H1 (cell line): ENCODE measurements at places on chromosomes 13 and 19.
A peak's percentile ranks its signal among the peaks of the same experiment; 100 is the strongest.

DNA sequence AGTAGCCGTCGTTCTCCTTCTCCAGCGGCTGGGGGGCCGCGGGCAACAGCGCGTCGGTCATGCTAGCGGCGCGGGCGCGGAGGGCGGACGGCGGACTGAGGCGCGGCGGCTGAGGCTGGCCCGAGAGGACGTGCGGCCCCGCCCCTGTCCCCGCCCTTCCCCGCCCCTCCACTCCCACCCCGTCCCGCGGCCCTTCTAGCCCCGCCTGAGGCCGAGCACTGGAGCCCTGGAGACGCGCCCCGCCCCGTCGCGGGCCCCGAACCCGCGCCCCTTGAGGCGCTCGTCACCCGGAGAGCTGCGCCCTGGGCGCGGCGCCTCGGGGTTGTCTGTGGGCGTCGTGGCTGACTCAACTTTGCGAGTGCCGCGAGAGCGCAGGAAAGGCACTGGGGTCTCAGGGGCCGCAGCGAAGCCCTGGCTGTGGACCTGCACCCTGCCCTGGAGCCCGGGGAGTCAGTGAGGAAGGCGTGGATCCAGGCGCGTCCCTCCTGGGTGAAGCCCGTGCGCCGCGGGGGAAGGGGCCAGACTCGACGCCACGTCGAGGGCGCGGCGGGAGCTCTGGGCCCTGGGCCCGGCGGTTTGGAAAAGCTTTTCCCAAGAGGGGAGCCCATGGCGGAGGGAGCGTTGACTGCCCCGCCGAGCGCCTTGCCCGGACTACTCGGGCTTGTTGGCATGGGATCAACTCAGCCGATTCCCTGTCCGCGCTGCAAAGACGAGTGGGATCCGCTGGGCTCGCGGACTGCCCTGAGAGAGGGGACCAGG is at the start of gene RHPN2:
RHPN2 (minus strand) TSS at position 97 of the 759 bp plus-strand sequence; CDS start at position 61, 36 bp downstream.
- H3K36me3 ChIP-seq = no peaks in the 10 kb centered on the region
- H3K4me3 ChIP-seq = peak within 1 kb of the TSS; percentile 54
- H3K27ac ChIP-seq = no peak within 1 kb of the TSS
- H3K27me3 ChIP-seq = peaks cover 3% of the 10 kb centered on the region; the same call in 1 of the 2 replicates
- peak; percentile 82 for DNase-seq

DNA sequence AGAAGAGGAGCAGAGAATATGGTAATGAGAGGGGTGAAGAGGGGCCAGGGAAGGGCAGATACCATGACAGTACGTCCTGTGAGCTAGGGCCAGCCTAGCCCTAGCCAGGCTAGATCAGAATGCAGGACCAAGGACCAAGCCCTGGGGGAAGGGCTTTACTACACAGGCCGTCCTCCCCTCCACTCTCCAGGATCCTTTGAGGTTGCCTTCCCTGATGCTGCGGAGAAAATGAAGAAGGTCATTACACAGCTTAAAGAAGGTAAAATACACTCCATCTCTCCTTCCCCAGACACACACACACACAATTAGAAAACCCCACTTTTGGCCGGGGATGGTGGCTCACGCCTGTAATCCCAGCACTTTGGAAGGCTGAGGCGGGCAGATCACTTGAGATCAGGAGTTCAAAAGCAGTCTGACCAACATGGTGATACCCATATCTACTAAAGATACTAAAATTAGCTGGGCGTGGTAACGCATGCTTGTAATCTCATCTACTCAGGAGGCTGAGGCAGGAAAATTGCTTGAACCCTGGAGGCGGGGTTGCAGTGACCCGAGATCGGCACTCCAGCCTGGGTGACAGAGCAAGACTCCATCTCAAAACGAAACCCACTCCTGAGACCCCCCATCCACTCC is 8.5 kb downstream of the SPACA6 start:
- DNase-seq = no peak
- no peaks in the 10 kb centered on the region for H3K27me3 ChIP-seq
- H3K36me3 ChIP-seq = no peaks in the 10 kb centered on the region
- peak overlapping the region; percentile 69 for H3K4me3 ChIP-seq

- H3K27ac ChIP-seq = no peak overlapping the region
- H3K36me3 ChIP-seq = no peaks in the 10 kb centered on the region
- DNase-seq = no peak
- no peak overlapping the region for H3K4me3 ChIP-seq
Observed at GRCh38 chr13:29458419-29458818, 137.1 kb downstream of the SLC7A1 start.

DNA sequence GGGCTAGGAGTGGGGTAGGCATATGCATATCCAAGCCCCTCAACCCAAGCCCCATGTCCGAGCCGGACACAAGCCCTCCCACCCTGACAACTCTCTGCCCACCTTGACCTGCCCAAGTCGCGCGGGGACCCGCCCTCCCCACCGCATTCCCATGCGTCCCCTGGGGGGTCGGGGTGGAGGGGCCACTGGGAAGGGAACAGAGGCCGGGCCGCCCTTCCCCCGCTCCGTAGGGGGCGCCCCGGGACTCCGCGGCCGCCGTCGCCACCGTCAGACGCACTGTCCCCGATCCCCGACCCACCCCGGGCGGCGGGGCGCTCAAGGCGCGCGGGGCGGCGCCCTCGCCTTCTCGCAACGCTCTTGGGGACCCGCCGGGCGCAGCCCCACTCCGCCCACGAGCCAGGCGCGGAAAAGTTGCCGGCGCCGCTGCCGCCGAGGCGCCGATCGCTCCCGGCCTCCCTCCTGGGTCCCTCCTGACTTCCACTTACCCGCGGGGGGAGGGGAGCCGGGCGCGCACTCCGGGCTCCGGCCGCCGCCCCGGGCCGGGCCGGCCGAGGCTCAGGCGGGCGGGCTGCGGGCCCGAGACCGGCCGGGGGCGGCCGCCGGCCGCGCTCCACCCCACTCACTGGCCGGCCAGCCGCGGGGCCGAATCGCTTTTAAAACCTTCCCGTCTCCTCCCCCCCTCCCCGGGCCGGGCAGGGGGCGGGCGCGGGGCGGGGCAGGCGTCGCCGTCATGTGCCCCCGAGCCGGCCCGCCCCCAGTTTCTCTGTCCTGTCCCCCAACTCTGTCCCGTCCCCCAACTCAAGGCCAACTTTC is 34.4 kb upstream of the NANOS3 start:
- H3K4me3 ChIP-seq = peak overlapping the region; percentile 51
- H3K27me3 ChIP-seq = no peaks in the 10 kb centered on the region
- no peak overlapping the region for H3K27ac ChIP-seq
- no peaks in the 10 kb centered on the region for H3K36me3 ChIP-seq
- no peak for DNase-seq

- DNase-seq = no peak
- peaks cover 17% of the 10 kb centered on the region for H3K4me1 ChIP-seq
- H3K27me3 ChIP-seq = peaks cover 10% of the 10 kb centered on the region
- H3K36me3 ChIP-seq = no peaks in the 10 kb centered on the region
- no peak overlapping the region for H3K27ac ChIP-seq
Observed at GRCh38 chr19:50492303-50493052, 15.8 kb upstream of the GARIN5A start.

- peak overlapping the region; percentile 81 for H3K4me3 ChIP-seq
- peaks cover 20% of the 10 kb centered on the region for H3K4me1 ChIP-seq
- H3K27me3 ChIP-seq = no peaks in the 10 kb centered on the region
- H3K36me3 ChIP-seq = no peaks in the 10 kb centered on the region
Observed at GRCh38 chr19:45770192-45771101, 1.4 kb upstream of the SIX5 start.

GRCh38 chr19:49716154-49716553 is 25.2 kb downstream of the CPT1C start:
- H3K4me1 ChIP-seq = no peaks in the 10 kb centered on the region
- H3K27ac ChIP-seq = no peak overlapping the region
- no peak for DNase-seq
- H3K27me3 ChIP-seq = no peaks in the 10 kb centered on the region
- peaks cover 2% of the 10 kb centered on the region; the same call in 1 of the 2 replicates for H3K36me3 ChIP-seq

- no peak overlapping the region for H3K4me3 ChIP-seq
- no peak overlapping the region for H3K27ac ChIP-seq
- no peaks in the 10 kb centered on the region for H3K27me3 ChIP-seq
Observed at GRCh38 chr13:48816700-48817099, 159.0 kb upstream of the FNDC3A start.

- H3K4me3 ChIP-seq = no peak overlapping the region
- H3K27ac ChIP-seq = no peak overlapping the region
- no peak for DNase-seq
Observed at GRCh38 chr13:29676535-29676934, 81.0 kb upstream of the SLC7A1 start.

DNA sequence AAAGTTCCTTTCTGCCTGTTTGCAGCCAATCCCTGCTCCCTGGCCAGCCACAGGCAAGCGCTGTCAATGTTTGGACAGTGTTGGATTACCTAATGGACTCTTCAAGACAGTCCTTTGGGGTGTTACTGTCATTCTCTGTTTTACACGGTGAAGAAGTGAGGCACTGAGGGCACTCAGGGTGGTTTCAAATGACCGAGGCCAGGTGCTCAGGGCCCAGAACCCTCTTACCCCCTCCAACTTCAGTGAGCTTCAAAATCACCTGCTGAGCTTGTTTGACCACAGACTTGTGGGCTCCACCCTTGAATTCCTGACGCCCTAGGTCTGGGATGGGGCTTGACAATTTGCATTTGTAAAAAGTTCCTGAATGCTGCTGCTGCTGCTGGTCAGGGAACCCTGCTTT is 97.9 kb downstream of the GGACT start:
- peaks cover 15% of the 10 kb centered on the region for H3K4me1 ChIP-seq
- no peak overlapping the region for H3K4me3 ChIP-seq
- H3K27me3 ChIP-seq = no peaks in the 10 kb centered on the region

DNA sequence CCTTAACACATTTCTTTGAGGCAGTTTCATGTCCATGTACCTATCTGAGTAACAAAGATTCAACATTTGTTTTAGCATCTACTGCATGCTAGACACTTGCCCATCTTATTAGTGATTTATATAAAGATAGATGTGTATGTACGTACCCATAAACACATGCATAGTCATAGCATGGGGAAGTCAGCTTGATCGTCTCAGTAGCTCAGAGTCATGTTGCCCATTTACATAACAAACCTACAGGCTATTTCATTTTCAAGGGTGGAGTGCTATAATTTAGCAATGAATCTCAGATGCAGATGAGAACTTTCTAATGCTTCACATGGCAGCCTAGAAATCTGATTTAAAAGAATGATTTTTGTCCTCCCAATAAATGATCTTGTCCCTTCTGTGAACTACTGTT is 23.5 kb downstream of the FLT1 start:
- H3K4me3 ChIP-seq = no peak overlapping the region
- H3K4me1 ChIP-seq = peaks cover 10% of the 10 kb centered on the region

- H3K4me3 ChIP-seq = no peak overlapping the region
- no peak overlapping the region for H3K27ac ChIP-seq
- no peaks in the 10 kb centered on the region for H3K36me3 ChIP-seq
- no peaks in the 10 kb centered on the region for H3K4me1 ChIP-seq
- no peaks in the 10 kb centered on the region for H3K27me3 ChIP-seq
Observed at GRCh38 chr13:33050161-33050560, 33.9 kb downstream of the KL start.

DNA sequence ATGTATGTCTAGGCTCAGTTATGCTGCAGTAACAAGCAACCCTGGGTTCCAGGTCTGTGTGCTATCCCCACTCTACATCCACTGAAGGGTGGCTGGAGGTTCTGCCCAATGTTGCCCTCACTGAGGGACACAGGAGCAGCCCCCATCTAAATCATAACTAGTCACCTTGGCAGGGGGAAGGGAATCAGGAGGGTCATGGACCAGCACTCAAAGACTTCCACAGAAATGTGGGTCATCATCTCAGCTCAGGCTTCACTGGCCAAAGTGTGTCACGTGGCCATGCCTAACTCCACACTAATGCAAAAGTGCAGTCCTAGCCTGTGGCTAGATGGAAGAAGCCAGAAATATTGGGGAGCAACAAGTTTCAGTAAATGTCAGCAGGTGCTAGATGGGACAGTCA is 137.3 kb upstream of the ZNF507 start:
- no peaks in the 10 kb centered on the region for H3K4me1 ChIP-seq
- H3K27ac ChIP-seq = no peak overlapping the region

DNA sequence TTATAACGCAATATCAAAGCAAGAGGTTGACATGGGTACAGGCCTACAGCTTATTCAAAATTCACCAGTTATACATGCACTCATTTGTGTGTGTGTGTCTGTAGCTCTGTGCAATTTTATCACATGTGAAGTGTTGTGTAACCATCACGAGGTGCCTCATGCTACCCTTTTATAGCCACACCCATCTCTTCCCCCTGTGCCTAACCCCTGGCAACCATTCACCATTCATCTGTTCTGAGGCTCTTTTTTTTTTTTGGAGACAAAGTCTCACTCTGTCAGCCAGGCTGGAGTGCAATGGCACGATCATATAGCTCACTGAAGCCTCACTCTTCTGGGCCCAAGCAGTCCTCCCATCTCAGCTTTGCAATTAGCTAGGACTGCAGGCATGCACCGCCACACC is 78.4 kb downstream of the DPF1 start:
- no peaks in the 10 kb centered on the region for H3K4me1 ChIP-seq
- no peaks in the 10 kb centered on the region; the same call in 1 of the 2 replicates for H3K36me3 ChIP-seq
- no peaks in the 10 kb centered on the region for H3K27me3 ChIP-seq
- no peak overlapping the region for H3K4me3 ChIP-seq
- H3K27ac ChIP-seq = no peak overlapping the region

DNA sequence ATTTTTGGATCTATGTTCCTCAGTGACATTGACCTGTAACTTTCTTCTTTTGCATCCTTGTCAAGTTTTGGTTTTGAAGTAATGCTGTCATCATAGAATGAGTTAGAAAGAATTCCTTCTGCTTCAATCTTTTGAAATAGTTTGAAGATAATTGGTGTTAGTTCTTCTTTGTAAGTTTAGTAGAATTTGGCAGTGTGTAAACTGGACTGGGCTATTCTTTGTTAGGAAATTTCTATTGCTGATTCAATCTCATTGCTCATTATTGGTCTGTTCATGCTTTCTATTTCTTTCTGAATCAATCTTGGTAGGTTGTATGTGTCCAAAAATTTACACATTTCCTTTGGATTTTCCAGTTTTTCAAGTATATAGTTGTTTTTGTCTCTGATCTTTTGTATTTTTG is 101.7 kb upstream of the SPRY2 start:
- no peaks in the 10 kb centered on the region for H3K4me1 ChIP-seq
- no peaks in the 10 kb centered on the region for H3K36me3 ChIP-seq
- no peak for DNase-seq
- H3K4me3 ChIP-seq = no peak overlapping the region
- H3K27me3 ChIP-seq = no peaks in the 10 kb centered on the region

DNA sequence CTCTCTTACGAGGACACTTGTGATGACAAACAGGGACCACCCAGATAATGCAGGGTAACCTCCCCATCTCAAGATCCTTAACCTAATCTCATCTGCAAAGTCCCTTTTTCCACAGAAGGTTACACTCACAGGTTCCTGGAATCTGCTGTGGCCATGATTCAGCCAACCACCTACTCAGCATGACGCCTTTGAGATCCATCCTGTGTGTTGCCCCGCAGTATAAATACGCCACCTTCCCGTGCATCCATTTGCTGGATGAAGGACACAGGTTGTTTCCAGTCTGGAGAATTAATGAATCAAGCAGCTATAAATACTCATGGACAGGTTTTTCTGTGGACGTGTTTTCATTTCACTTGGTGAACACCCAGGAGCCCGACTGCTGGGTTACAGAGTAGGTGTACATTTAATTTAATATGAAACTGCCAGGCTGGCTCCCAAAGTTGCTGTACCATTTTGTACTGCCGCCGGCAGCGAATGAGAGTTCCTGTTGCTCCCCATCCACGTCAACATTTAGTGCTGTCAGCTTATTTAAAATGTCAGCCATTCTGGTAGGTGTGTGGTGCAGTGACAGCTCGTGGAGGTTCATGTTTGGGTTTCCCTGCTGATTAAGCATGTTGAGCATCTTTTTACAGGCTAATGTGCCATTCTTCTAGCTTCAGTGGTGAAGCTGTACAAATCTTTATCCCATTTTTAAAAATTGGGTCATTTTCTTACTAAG is 40.2 kb downstream of the ELL start:
- no peak for DNase-seq
- H3K4me3 ChIP-seq = no peak overlapping the region
- no peaks in the 10 kb centered on the region for H3K36me3 ChIP-seq
- no peaks in the 10 kb centered on the region for H3K4me1 ChIP-seq
